Hematopoietic multipotent progenitor cell treated with erythropoietin and hydrocortisone succinate and interleukin-3 and kit ligand, for 15 days (in vitro differentiated cells): ENCODE measurements at places on chromosomes 4 and X.

DNA sequence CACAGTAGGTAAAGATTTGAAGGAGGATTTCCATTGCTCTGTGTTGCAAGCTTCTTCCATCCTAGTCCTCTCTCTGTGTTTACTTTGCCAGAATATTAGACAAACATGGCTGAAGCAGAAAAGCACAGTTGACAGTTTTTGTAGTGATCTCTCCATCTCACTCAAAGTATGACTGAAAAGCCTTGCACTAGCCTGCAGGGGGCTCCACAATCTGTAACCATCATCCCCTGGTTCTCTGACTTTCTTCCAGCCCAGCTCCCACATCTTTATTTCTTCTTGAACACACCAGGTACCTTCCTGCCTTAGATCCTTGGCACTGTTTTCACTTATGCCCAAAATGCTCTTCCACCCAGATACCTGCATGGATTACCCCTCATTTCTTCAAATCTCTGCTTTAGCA is 34.1 kb upstream of the HHIP start:
- DNase-seq = no peak

DNA sequence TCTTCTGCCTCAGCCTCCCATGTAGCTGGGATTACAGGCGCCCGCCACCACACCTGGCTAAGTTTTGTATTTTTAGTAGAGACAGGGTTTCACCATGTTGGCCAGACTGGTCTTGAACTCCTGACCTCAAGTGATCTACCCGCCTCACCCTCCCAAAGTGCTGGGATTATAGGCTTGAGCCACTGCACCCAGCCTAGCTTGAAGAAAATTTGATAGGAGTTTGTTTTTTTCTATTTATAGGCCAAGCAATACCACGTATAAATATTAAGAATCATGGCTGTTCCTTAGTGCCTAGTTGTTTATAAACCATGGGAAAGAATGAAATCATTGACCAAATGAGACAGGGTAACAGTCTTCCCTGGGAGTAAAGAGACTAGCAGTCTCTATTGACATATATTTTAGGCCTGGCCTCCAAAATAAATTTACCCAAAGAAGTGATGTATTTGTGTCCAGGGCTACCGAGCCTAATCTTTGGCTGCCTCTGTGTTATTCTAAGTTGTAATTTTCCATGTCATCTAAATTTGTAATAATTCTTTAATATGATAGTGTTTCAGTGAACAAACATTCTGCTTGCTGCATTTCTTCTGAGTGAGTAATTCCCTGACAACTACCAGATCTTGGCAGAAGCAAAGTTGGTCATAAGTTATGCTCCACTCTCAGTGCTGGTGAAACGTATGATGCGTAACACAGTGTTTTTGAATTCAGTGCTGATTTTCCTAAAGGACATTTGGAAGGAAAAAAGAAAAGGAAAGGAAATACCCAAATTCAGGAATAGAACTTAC is 10.3 kb downstream of the PKD2 start:
- no peak for DNase-seq

DNA sequence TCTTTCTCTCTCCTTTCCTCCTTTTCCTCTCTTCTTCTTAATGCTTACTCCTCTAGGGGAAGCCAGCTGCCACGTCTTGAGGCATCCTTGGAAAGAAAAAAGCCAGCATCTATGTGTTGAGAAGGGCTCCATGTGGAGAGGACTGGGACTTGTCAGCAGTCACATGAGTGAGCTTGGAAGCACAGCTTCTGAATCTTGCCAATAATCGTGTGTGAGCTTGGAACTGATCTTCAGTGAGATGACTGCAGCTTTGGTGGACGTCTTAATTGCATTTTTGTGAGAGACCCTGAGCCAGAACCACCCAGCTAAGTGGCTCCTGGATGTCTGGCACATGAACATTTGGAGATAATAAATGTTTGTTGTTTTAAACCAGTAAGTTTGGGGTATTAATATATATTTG is 371.7 kb downstream of the SLITRK2 start:
- DNase-seq = no peak

DNA sequence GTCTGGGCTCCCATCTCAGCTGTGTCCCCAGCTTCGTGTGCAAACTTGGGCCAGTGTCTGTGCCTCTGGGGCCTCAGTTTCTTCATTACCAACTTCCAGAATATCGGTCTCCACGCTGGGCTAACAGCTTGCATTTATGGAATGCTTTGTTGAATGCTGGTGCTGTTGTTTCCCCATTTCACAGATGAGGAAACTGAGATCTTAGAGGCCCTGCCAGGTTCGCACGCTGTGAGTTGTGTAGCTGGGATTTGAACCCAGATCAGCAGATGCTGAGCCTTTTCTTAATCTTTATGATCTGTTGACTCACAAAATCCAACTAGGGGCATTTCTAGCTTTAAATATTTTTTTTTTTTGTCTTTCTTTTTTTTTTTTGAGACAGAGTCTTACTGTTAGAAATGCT is 101.5 kb upstream of the STX18 start:
- no peak for DNase-seq

- DNase-seq = no peak
Measured at GRCh38 chr4:71828470-71828869, 44.6 kb upstream of the GC start.

GRCh38 chr4:148192526-148192925 is 249.7 kb downstream of the NR3C2 start:
- no peak for DNase-seq
